KG1 (cell line): ENCODE measurements at places on chromosomes 5 and 9.

- no peak for DNase-seq
Measured at GRCh38 chr5:78335976-78336375, 24.4 kb upstream of the SCAMP1 start.

DNA sequence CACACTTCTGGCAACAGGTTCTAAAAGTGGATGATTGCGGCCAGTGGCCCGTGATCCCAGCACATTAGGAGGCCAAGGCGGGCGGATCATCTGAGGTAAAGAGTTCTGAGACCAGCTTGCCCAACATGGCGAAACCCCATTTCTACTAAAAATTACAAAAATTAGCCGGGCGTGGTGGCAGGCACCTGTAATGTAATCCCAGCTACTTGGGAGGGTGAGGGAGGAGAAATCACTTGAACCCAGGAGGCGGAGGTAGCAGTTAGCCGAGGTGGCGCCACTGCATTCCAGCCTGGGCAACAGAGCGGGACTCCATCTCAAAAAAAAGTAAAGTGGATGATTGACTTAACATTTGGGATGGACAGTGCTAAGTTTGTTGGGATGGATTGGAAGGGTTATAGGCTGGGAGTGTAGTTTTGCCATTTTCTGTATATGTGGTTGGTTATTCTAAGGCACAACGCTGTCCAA, 3.4 kb downstream of the MATR3 start:
- DNase-seq: no peak

DNA sequence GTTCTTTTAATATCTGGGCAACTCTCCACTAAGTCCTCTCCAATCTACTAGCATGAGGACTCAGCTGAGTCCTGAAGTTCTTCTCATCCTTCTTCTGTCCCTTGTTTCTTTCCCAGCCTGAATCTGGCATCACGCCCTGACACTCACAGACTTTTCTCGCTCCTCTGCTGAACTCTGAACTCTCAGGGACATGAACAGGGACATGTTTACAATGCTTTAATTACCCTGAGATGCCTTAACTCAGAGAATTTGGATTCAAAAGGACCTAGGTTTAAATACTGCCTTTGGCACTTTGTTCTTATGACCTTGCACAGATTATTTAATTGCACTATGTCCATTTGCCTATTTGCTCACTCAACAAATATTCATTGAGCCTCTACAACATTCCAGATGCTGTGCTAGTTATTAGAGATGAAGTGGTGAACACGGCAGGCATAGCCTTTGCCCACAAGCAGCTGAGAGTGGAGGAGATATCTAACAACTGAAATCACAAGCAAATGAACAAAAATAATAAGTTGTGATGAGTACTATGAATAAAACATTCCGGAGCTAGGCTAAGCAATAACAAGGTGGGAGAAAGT, 106.0 kb downstream of the ADRB2 start:
- DNase-seq: no peak

DNA sequence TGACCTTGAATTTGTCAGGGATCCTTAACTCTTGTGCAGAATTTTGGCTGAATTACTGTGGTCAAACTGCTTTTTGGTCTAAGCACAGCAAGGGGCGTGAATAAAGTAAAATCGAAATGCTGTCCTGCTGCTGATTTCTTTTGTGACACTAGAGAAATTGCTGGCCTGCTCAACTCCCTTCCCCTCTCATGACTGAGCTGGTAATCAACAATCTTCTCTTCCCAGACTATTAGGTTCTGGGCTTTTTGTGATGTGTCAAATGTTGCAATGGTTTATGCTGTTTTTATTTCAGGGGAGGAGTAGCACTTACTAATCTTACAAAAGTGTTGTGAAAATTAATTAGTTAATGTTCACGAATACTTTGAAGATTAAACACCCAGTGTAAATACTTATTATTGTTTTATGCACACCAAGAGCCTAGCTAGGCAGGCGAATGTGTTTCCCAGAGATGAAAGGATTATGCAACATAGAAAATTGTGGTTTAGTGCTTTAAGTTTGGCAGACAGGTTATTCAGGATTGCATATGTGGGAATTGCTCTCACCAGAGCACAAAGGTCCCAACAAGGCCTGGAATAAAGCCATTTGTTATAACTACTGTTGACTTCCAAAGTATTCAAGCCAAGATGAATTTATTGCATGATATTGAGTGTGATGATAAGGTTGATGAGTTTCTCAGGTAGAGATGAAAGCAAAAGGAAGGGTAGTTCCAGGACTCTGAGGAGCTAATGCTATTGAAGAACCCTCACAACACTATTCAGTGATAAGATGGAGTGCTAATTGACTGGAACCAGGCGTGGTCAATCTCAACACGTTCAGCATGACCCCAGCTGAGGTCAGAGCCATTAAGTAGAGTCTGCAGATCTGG, 280.7 kb upstream of the ZNF608 start:
- DNase-seq: no peak

GRCh38 chr5:34522599-34523386, 133.3 kb upstream of the RAI14 start:
- DNase-seq: peak; percentile 37

DNA sequence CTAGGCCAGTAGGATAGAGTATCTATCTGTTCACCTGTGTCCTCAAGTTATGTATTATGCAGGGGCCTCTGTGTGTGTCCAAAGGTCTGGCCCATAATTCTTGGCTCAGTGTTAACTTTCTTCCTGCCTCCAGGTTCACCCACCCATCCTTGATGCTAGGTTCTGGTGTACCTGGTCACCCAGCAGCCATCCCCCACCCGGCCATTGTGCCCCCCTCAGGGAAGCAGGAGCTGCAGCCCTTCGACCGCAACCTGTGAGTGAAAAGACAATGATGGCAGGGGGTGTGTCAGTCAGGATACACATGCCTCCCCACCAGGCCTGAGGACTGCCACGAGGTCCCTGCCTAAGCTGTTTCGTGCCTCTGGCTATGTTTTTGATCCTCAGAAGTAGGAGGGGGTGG, 27.6 kb downstream of the TCF7 start:
- DNase-seq: no peak

DNA sequence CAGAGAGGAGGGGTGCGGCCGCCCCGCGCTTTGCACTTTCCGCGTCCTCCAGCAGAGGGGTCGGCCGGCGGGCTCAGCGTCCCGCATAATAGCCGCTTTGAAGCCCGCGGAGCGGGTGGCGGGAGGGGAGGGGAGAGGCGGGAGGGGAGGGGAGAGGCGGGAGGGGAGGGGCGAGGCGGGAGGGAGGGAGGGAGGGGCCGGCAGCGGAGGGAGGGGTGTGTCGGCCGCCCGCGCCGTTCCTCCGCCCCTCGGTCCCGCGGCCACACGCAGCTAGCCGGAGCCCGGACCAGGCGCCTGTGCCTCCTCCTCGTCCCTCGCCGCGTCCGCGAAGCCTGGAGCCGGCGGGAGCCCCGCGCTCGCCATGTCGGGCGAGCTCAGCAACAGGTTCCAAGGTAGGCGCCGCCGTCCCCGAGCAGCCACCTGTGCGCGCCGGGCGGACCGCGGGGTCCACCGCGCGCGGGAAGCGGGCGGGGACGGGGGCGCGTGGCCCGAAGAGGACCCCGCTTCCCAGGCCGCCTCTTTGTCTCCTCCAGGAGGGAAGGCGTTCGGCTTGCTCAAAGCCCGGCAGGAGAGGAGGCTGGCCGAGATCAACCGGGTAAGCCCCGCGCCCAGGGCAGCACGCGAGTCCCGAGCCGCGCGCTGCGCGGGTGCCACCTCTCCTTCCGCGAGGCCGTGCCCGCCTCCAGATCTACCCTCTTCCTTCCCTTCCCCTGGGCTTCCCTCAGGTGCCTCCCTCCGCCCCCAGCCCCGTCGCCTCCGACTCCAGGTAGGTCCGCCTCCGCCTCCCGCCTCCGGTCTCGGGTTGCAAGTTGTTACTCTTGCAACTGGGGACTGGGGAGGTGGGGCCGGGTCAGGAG, at the start of gene AIF1L:
Gene AIF1L (plus strand): TSS at position 263 of the 857 bp plus-strand sequence. CDS start 99 bp downstream, at position 362.
- DNase-seq: no peak

GRCh38 chr9:95373069-95373681, 55.7 kb upstream of the FANCC start:
- no peak for DNase-seq

- DNase-seq: no peak
Measured at GRCh38 chr5:140055152-140055551, 12.1 kb upstream of the NRG2 start.

GRCh38 chr9:136228107-136228875, 17.3 kb downstream of the QSOX2 start:
- DNase-seq: no peak

GRCh38 chr9:131697097-131697496, 42.8 kb downstream of the RAPGEF1 start:
- DNase-seq: no peak

GRCh38 chr9:112283582-112284253, 49.7 kb downstream of the PTBP3 start:
- DNase-seq: no peak

GRCh38 chr9:91816356-91816755, 133.7 kb downstream of the ROR2 start:
- no peak for DNase-seq

- no peak for DNase-seq
Measured at GRCh38 chr9:81058782-81059181, 630.6 kb downstream of the TLE1 start.

DNA sequence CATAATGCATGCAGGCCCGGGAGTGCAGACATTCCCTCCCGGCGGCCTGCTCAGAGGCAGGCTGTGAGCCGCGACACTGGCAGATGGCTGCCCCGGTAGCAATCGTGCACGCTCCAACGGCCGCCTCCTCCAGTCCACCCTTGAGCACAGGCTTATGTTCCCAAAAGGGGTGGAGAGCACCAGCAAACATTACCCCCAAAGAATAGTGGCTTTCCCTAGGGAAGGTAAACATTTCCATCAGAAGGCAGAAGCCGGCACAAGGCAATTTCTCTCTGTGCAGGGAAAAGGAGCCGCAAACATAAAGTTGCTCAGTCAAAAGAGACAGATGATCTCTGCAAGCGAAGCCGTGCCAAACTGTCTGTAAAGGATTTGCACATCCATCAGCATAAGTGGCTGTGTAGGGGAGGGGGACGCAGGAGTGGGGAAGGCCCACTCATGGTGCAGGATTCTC, 92.5 kb downstream of the SIL1 start:
- no peak for DNase-seq

GRCh38 chr9:78939311-78940065, 632.3 kb upstream of the TLE4 start:
- DNase-seq: no peak

DNA sequence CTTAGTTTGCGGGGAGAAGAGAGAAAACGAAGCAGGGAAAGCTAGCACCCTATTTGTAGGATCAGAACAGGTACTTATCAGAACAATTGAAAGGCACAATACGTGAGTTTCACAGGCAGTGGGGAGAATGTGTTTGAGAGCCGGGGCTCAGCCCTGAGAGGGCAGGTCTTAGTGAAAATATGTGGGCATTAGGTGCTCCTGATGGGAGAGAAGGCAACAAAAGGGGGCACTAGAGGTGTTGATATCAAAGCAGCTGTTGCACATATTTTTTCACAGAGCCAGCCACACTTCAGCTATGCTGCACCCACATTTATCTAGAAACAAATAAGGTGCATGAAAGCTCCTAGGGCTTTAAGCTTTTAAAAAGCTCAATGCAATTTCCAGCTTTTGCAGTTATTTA, 99.7 kb upstream of the MAN2A1 start:
- DNase-seq: no peak

DNA sequence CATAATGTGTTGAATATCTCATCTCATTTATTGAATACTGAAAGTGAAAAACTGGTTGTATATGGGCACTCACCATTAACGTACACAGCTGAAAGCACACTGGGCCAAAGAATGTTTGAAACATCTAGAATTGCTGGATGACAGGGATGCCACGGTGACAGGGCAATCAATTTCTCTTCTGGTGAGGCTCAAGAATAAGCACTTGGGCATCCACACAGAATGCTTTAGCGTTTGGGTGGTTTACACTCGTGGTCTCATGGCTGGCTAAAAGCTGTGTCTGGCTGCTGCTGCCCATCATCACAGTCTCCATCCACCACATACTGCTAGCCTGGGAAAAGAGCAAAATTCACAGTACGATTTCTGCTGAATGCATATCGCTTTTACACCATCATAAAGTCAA, 30.7 kb upstream of the IL31RA start:
- DNase-seq: no peak

DNA sequence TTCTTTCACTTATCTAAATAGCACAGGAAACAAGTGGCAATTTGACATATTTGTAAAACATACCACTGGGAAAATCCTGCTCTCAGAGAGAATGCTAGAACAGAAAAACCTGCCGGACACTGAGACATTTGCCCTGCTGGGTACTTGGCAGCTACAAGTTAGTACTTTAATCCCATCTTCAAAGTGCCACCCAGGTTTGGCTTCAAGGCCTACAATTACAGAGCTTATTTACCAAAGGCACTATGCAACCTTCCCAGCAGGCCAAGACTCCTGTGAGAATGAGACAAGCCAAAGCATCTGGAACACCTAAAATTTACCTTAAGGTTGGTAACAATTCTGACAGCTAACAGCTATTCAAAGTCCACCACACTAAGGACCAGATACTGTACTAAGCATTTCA, 78.3 kb downstream of the TSSK1B start:
- no peak for DNase-seq

DNA sequence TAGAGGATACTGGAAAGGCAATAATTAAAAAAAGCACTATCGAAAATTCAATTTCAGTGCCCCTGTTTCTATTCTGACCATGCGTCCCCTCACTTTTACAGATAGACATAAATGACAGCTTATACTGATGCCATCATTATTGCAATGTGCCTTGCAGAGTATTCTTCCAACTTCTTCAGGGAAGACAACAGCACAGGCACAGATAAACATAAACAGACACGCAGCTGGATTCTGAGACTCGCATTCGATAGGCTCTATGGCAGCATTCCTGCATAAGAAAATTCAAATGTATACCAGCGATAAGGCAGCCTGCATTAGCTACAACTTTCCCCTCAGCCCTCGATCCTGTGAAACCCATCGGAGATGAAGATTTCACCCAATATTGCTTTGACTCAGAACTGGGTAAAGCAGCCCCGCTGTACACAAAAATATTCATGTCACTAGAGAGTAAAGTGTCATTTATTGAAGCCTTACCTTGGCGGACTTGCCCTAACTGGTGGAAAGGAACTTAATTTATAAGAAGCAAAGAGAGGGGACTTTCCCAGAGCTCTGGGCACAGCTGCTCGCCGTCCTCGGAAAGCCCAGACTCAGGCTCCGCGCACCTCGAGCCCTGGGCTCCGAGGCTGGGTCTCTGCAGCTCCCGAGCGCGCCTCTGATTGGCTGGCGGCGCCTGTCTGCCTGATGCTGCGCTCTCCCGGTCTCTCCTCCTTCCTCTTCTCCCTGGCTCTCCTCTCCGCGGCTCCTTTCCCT, at the start of gene CDH18:
Gene CDH18 (minus strand): TSS at position 589 of the 750 bp plus-strand sequence. CDS start 149,214 bp downstream, outside the sequence.
- no peak for DNase-seq
